Stimulated activated naive CD4-positive, alpha-beta T cell (primary cell): ENCODE measurements at places on chromosomes 7 and 10.

GRCh38 chr7:46230990-46231305 lies 309.9 kb upstream of the IGFBP3 start:
- no peak for DNase-seq

- no peak for DNase-seq
Observed at GRCh38 chr7:28130277-28130676, 50.3 kb downstream of the JAZF1 start.

DNA sequence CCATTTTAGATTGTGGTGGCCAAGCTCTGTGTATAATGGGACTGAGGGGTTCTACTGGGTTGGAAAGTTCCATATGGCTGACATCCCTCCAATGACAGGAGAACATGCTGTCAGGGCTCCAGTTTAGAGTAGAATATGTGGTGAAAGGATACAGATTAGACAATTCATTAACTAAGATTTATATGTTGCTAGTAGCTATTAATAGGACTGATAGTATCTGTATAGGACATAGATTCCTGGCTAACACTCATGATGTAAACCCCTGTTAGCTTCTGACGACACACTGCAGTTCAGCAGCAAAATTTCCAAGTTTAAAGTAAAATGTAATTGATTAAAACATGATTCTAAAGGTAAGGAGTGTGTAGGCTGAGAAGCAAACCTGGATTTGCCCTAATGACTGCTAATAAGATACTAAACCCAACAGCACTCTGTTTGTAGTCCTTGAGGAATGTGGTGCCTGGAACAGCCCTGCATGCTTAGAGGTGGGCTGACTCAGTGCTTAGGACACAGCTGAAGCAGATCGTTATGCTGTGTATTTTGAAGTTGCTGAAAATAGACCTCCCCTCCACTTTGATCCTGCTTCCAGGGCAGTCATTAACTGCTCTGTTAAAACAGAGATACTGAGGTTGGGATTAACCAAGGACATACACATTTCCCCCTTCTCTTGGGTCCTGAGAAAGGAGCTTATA lies 1129.6 kb downstream of the SORCS3 start:
- DNase-seq: no peak

DNA sequence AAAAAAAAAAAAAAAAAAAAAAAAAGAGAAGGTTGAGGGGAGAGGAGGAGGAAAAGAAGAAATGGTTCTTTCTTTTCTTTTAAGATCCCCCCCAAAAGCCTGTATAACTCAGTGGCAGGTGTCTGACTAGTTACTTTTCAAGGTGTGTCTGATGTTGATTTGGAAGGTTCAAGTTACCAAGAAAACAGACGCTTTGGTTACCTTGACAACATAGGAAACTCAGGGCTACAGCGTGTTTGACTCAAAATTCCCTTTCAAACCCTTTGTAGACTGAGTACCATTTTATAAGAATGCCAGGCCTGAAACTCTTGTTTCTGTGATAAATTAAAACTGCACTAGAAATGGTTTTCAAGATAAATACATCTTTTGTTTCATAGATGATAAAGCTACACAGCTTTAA lies 286.8 kb downstream of the SKIDA1 start:
- DNase-seq: no peak

GRCh38 chr7:149856583-149856982 lies 17.2 kb upstream of the ATP6V0E2 start:
- DNase-seq: no peak

- DNase-seq: no peak
Observed at GRCh38 chr10:97737770-97738265, 890 bp downstream of the ZFYVE27 start.

- DNase-seq: no peak
Observed at GRCh38 chr7:157495594-157495993, 158.8 kb downstream of the DNAJB6 start.

- DNase-seq: no peak
Observed at GRCh38 chr10:122029499-122030199, 40.7 kb downstream of the TACC2 start.

DNA sequence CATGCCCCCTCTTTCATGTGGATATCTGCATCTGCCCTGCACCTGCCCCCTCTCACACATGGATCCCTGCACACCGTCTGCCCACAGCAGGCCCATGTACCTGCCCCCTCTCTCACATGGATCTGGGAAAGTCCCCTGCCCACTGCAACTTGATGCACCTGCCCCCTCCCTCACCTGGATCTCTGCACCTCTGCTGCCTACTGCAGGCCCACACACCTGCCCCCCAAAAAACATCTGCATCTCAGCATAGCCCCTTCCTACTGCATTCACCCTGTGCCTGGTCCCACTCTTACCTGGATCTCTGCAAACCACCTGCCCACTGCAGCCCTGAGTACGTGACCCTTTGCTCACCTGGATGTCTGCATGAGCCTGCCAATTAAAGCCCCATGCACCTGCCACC lies 479.8 kb downstream of the PTPRN2 start:
- no peak for DNase-seq

- no peak for DNase-seq
Observed at GRCh38 chr7:138167222-138167621, 91.0 kb downstream of the AKR1D1 start.

- DNase-seq: no peak
Observed at GRCh38 chr7:3548815-3549214, 247.8 kb downstream of the SDK1 start.

- DNase-seq: peak; percentile 81
Observed at GRCh38 chr10:110209926-110210673, 2.7 kb downstream of the MXI1 start.

- DNase-seq: no peak
Observed at GRCh38 chr10:74880041-74880440, 53.6 kb downstream of the KAT6B start.

- DNase-seq: no peak
Observed at GRCh38 chr10:68231106-68231816, 652 bp downstream of the ATOH7 start.

DNA sequence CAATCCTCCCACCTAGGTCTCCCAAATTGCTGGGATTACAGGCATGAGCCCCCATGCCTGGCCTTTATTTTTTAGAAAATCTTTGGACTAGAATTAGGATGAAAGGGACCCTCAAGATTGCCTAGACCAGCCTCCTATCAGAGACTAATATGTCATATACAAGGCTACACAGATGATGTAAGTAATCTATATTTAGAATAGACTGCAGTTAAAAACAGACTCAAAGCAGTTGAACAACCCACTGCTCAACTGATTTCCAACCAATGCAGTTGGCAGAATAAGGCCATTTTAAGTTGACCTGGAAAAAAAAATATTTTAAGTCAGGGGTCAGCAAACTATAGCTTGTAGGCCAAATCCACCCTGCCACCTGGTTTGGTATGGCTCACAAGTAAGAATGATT lies 27.7 kb downstream of the PSPH start:
- DNase-seq: no peak

GRCh38 chr7:1040790-1041189 lies 3.6 kb upstream of the GPR146 start:
- DNase-seq: no peak

- DNase-seq: peak; percentile 18
Observed at GRCh38 chr10:87656431-87657072, 3.1 kb upstream of the PAPSS2 start.

DNA sequence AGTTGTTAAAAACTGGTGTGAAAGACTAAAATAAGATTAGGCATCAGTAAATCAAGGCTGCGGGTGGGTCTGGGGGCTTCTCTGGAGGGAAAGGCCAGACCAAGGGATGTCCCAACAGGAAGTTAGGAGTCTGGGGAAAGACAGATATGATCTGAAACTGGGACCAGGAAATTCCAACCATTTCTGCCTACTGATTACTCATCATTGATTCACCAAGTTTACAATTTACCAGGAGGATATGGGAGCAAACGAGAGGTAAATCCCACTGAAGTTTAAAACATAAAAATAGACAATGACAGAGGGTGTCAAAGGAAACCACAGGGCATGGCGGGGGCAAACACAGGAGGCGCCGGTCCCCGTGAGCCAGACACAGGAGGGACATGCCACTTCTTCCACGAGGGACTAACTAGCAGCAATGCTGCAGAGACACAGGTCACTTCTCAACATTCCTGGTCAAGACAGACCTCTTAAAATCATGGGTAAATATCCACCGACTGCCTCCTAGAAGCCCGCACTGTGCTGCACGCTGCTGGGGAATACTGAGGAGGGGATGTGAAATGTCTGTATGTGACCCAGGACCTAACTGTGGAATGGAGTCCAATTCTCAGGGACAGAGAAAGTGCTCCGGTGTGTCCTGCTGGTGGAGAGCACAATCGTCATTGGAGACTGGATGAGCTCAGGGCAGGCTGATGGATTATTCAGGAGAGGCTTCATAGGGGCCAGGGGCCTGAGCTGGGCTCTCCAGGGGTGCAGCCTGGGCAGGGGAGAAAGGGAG lies 153.4 kb upstream of the KLF14 start:
- no peak for DNase-seq

- no peak for DNase-seq
Observed at GRCh38 chr7:138854115-138854645, 56.2 kb upstream of the ATP6V0A4 start.

GRCh38 chr7:143233816-143234532 lies 12.1 kb downstream of the TAS2R40 start:
- DNase-seq: no peak

DNA sequence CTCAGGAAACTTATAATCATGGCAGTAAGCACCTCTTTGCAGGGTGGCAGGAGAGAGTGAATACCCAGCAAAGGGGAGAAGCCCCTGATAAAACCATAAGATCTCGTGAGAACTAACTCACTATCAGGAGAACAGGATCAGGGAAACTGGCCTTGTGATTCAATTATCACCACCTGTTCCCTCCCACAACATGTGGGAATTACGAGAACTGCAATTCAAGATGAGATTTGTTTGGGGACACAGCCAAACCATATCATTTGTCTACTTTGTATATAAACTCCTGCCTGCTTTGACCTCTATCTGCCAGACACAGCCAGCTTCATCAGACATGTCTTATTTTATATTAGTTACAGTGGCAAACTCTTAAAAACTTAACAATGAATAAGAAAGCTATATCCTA lies 50.4 kb downstream of the ARMC3 start:
- DNase-seq: no peak

DNA sequence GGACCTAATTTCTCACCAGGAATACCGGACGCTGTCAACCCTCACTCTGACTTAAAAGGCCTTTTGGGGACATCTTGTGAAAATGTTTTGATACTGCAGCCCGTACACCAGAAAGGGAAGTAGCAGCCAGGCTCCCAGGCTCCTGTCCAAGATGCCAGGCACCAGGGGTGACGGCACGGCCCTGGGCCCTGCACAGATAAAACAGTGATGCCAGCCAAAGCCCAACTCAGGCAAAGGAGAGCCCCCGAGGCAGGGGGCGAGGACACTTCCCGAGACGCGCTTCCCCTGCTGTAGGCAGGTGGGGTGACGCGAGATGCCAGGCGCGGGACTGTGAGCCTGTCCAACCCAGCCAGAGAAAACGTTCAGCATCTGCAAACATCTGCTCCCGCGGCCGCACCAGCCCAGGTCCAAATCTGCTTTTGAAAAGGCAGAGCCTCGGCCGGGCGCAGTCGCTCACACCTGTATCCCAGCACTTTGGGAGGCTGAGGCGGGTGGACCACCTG lies 15.7 kb downstream of the ZFAND2A start:
- no peak for DNase-seq

GRCh38 chr7:12028508-12028907 lies 182.6 kb upstream of the TMEM106B start:
- no peak for DNase-seq

DNA sequence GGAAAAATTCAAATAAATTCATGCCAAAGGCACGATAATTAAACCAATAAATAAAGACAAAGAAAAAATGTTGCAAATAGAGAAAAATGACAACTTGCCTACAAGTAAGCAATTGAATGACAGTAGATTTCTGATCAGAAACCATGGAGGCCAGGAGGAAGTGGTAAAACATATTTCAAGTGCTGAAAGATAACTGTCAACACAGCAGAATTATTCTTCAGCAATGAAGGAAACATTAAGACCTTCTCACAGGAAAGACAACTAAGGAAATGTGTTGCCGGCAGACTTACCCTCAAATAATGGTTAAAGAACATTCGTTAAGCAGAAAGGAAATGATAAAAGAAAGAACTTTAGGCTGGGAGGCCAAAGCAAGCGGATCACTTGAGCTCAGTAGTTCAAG lies 30.4 kb downstream of the RUNDC3B start:
- DNase-seq: no peak

GRCh38 chr10:32050177-32050576 lies 6.0 kb downstream of the KIF5B start:
- DNase-seq: no peak

DNA sequence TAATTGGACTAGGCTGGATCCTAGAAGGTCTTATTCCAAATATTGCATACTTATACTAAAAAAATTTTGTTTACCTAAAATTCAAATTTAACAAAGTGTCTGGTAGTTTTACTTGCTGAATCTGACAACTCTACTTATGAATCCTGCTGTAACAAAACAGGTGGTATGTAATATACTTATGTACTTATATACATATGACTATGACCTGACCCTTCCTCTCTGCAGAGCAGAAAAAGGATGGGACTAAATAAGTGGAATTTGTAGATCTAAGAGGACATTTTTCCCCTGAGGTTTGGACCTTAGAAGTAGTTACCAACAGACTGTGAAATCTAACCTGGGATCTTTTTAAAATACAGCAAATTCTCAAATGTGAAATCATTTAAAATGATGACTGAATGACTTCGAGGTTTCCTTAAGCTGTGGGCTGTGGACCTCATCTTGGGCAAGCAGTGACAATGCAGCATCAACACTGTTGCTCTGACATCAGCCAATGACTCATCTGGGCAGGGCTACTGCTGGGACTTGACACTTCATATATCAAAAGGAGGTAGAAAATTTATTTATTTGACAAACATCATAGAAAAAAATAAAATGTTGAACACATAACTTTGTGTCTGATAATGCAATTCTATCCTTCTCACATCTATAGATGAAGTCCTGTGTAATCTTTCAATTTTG lies 73.6 kb downstream of the RELN start:
- no peak for DNase-seq

DNA sequence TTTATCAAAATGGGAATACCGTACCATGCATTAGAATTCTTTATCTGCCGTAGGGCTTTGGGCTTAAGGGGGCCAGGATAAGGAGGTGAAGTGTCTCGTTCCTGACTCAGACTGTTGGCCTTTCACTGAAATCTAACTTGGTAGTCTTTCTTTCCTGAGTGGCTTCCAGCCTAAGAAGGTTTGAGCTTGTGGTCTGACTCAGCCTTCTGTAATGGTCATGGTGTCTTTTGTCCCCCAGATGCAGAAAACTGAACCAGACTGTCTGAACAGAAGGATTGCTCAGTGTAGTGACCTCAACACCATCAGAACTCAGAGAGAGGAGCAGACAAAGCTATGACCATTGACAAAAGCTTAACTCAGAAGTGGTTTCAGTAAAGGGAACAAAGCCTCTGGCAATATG lies 39.5 kb downstream of the WNT2 start:
- DNase-seq: no peak

- no peak for DNase-seq
Observed at GRCh38 chr10:6640433-6641040, 60.5 kb upstream of the PRKCQ start.
